HT1080 (cell line): ENCODE measurements at places on chromosomes 6 and 20. TPM values are rescaled to one million over a fixed set of nuclear protein-coding genes. Genes with fewer than 3 reads are reported as not detected.

GRCh38 chr20:22796469-22797077 is 212.2 kb upstream of the FOXA2 start:
- peak; percentile 26 for DNase-seq

- no peak for DNase-seq
Measured at GRCh38 chr6:24376871-24377270, 19.0 kb upstream of the DCDC2 start.

- no peak for DNase-seq
Measured at GRCh38 chr6:44087623-44088022, 39.6 kb downstream of the MRPL14 start.

DNA sequence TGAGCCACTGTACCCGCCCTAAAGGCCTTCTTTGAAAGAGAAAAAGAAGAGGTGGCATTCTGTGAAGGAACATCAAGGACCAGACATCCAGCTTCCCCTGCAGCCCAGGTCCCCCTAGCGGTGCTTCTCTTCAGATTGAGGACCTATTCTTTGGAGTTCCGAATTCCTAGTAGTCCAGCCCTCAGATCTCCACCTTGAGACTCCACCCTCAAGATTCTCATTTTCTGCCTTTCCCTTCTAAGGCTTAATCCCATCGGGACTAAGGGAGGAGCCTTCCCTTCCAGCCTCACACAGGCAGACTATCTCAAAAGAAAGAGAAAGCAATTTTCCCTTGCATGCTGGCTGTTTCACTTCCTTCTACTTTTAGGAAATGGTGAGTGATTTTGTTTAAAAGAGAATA is 32.5 kb downstream of the MUC22 start:
- DNase-seq: peak; percentile 69

The OVOL2 gene
- 0.34 TPM in 1 of 2 replicates, not detected in the other for total RNA-seq

The TMEM244 gene
- not detected in 2 replicates for total RNA-seq

The C4B gene
- total RNA-seq: 0.27 and 1.2 TPM in 2 replicates
